ENCODE measurements at places on chromosomes 6 and 20.

- peak; percentile 80 for DNase-seq
Observed at GRCh38 chr6:31651602-31652191, 764 bp downstream of the BAG6 start.

- no peak for DNase-seq
Observed at GRCh38 chr20:63477944-63478343, 5.5 kb upstream of the KCNQ2 start.

- DNase-seq = no peak
Observed at GRCh38 chr20:13274275-13274861, 53.3 kb downstream of the ISM1 start.

GRCh38 chr20:45339084-45339483 is 9.1 kb downstream of the SDC4 start:
- DNase-seq = no peak

DNA sequence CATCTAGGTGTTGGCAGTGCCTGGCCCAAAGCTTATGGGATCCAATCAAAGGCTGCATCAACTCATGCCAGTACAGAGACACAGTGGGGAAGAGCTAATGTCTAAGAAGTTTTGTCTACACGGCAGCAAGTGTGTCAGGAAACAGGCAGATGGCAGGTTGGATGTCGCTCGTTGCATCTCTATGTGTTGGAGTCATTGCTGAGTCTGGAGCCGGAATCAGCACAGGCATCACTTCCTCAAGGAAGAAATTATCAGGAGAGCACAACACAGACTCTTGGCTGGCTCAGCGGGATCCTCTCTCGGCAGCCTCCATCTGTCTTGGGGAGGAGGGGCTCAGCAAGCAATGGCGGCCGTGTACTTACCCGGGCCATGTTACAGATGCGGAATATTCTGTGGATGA is 467.2 kb upstream of the CHD6 start:
- DNase-seq = no peak

DNA sequence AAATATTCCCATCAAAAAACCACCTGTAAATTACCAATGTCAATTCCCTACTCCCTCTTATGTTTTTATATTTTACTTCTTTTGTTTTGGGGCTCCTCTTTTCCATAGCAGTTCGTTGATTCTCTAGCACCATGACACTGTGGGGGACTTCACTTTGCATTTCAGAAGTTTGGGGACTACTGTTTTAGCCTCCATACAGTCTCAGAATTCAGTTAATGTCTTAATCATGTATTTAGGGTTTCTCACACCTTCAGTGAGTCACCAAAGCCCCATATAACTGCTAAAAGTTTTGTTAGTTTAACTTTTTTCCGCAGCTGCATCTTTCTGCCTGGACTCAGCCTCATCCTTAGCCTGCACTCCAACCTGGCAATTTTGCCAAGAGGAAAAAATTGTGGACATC is 20.7 kb upstream of the AIG1 start:
- no peak for DNase-seq

DNA sequence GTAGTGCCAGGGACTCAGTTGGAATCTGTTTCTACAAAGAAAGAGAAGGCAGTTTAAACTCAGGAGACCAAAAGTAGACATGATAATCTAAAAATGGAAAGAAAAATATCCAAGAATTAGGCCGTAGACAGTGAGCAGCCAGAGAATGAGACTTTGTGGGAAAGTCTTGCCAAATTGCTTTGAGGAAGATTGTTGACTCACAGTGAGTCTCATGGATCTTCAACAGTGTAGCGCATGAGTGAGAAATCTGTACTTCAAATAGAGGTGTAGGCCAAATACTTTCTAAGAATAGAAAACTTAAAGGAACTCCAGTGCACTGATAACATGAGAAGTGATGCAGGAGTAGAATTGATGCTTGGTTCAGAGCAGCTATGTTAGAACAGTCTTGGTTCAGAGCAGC is 284.5 kb downstream of the HTR1B start:
- no peak for DNase-seq

GRCh38 chr6:51464956-51465355 is 622.5 kb downstream of the PKHD1 start:
- no peak for DNase-seq

GRCh38 chr20:54432966-54433365 is 42.4 kb upstream of the DOK5 start:
- no peak for DNase-seq

- DNase-seq = no peak
Observed at GRCh38 chr20:7333841-7334240, 566.4 kb downstream of the BMP2 start.

GRCh38 chr20:43605715-43606114 is 15.0 kb downstream of the IFT52 start:
- no peak for DNase-seq

GRCh38 chr6:142952614-142953013 is 7.6 kb upstream of the HIVEP2 start:
- DNase-seq = no peak

DNA sequence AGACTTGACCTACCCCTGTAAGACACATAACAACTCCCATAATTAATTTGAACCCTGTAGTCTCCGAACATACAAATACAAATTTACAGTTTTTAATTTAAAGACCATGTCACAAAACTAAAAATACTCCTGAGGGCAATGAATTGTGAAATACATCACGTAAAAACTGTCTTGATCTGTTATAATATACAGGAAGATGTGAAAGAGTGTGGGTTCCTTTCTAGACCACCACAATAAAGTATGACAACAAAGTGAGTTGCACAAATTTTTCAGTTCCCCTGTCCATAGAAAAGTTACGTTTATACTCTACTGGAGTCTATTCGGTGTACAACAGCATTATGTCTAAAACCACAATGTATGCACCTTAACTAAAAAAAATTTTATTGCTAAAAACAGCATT is 11.0 kb upstream of the BLOC1S5 start:
- DNase-seq = no peak

DNA sequence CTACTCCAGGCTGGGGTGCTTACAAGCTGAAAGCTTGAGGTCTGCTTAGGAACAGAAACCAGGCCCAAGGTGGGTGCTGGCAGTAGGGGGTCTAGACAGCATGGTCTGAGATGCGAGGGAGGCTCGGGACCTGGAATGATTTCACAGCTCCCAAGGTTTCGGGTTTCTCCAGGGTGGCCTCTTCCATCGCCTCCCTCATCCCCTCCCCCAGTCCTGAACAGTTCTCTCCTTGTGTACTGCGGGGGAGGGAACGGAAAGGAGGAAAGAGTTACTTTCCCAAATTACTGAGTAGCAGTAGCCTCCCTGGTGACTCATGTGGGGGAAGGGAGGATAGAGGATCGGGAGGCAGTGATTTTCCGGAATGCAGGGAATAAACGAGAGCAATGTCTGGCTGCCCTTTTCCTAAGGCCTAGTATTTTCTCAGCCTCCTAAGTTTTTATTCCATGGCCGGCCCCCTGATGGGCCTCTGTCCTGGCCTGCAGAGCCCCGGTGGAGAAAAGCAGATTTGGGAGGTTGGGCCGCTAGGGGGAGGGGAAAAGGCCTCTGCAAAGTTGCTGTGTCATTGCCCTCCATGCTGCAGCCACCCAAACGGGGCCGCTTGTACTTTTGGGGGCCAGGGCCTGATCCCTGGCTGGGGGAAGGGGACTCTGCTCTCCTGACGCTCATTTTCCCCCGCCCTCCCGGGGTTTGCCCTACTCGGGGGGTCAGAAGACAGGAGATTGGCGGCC is 1.5 kb downstream of the BRD2 start:
- peak; percentile 64 for DNase-seq

- DNase-seq = no peak
Observed at GRCh38 chr6:109595998-109596397, 95.0 kb downstream of the AK9 start.

DNA sequence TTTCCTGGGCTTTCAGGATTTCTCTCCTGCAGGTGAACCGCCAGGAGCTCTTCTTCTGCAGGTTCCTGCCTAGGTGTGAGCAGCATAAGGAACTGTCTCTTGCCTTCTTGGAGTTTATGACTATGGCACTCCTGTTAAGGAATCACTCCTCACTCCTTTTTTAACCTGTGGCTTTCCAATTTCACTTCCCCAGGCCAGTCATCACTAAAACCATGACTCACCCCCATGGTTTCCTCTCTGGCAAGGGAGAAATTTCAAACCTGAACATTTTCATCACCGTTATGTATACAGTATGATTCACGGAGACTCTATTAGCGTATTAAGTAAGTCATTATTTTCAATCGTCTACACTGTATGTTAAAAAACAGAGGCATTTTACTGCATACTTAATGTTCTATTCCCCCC is 78.2 kb upstream of the ARID1B start:
- peak; percentile 2 for DNase-seq

DNA sequence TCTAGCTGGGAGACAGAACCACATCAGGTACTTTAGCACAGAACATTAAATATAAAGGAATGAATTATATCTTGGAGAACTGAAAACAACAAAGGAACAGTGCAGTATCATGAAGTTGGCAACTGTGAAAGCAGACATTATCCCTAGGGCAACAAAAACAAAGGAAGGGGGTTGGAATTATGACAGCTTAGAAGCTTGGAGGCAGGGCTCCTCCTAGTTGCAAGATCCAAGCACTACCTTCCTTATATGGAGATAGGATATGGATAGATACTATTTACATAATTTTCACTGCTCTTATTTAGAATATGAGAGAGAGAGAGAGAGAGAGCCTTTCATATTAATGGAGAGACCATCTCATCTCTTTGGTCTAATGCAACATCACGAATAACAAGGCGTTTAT is 27.0 kb downstream of the TMEM14A start:
- DNase-seq = no peak

- DNase-seq = no peak
Observed at GRCh38 chr6:119915971-119916370, 566.4 kb upstream of the MAN1A1 start.

- no peak for DNase-seq
Observed at GRCh38 chr20:53806683-53807401, 213.2 kb upstream of the ZNF217 start.

DNA sequence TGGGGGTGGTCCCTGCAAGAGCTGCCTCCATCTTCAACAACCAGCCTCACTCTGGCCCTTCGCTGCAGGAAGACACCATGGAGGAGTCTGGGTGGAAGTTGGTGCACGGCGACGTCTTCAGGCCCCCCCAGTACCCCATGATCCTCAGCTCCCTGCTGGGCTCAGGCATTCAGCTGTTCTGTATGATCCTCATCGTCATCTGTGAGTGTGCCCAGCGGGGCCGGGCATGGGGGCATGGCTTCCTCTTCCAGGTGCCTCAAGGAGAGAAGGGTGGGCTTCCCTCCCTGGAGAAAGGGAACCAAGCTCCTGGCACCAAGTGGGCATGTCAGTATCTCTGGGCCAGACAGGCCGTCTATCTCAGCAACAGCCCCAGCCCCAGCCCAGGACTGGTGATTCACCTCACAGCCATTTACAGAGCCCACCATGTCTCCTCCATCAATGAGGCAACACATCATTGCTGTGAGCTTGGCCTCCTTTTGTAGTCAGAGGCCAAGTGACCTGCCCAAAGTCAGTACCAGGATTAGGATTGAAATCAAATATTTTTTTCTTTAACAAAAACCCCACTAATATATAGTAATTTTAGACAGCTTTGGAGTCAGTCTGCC is 40.2 kb downstream of the TM9SF4 start:
- DNase-seq = no peak

DNA sequence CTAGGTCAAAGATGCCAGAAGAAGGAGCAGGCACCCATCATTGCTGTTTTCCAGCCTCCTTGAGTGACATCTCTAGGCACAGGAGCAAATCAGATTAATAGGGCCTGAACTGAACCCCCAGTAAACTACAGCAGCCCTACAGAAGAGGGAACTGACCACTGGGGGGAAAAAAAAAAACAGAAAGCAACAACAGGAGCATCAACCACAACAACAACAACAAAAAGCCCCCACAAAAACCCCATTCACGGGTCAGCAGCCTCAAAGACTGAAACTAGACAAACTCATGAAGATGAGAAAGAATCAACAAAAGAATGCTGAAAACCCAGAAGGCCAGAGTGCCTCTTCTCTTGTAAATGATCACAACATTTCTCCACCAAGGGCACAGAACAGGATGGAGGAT is 537.4 kb upstream of the BTBD3 start:
- DNase-seq = no peak

DNA sequence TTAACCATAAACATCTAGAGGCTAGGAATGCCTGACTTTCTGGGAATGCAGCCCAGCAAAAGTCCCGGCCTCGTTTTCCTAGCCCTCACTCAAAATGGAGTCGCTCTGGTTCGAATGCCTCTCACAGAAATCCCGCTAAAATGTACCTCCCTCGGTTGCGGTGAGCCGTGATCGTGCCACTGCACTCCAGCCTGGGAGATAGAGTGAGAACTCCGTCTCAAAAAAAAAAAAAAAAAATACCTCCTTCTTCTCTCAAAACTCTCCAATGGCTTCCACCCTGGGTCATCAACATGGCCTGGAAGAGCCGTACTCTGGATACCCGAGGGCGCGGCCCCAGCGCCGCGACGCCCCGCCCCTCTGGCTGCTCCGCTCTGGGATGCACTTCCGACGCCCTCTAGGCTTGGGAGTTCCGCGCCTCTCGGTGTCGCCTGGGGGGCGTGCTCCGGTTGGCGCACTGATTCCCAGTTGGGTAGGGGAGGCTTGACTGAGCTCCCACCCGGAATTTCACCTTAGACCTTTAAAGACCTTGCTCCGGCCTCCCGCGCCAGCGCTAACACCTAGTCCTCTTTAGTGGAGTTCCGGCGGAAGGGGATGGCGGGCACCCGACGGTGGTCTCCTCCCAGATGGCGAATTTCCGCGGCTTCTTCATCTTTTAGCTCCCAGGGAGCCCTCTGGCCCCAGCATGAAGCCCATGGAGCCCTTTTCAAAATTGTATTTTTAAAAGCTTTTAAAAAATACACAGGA is 12.3 kb downstream of the HMGN4 start:
- DNase-seq = peak; percentile 10

DNA sequence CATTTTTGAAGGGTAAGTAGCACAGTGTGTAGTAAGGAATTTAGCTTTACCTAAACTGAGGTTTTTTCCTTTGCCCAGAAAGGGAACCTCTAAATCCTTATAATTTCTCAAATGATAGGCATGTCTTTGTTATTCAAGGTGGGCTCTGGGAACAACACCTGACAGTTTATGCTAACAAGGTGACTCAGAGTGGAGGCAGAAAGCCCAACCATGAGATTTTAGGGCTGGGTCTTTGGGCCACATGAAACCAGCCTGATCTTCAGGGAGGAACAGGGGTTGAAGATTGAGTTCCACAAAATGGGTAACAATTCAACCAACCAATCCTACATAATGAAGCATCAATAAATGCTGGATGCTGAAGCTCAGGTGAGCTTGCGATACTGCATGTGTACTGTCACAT is 46.6 kb downstream of the PRSS35 start:
- DNase-seq = no peak

DNA sequence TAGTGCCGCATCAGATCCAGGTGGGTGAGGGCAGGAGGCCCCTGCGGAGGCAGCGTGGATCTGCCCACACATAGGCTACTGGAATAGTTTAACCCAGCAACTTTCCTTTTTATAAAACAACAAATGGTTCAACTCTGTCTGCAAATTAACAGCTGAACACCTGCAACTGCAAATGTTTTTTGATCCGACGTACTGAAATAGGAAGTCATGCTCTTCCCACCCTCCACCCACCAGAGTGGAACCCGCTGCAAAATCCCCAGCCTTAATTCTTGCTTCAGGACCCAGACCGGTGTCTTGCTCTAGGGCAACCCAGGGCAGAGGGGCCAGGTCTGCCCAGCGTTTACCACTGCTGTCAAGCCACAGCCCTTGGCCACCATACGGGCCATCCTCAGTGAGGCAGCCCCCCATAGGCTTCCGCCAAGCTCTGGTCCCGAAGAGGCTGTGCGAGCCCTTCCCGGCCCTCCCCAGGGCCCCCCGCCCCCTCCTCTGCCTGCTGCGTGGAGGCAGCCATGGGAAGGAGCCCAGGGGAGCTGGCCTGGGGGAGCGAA is 334.3 kb downstream of the ZFAND3 start:
- DNase-seq = no peak

- DNase-seq = no peak
Observed at GRCh38 chr6:109507490-109508072, 24.6 kb upstream of the ZBTB24 start.

All from T1000 (cell line).